Left colon (tissue), 2 donors: ENCODE measurements at places on chromosomes 3 and 15. TPM values are rescaled to one million over a fixed set of nuclear protein-coding genes. Genes with fewer than 3 reads are reported as not detected.

- no peak for DNase-seq
Measured at GRCh38 chr3:127809611-127810010, 12.7 kb downstream of the MGLL start.

The KLHL40 gene
- total RNA-seq, result not detected

DNA sequence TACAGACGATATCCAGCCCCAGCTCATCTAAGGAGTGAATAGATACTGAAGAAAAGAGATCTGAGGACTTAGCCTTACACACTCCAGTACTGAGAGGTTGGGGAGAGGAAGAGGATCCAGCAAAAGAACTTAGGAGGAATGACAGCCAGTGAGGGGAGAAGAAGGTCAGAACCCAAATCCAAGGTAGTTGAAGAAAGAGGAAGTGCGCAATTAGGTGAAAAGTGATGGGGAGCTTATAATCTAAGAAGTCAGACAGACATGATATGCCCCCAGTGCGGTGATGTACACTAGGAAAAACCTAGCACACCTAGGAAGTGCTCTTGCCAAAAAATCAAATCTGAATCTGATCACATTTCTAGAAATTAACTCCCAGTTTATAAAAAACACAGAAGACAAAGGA, 20.6 kb downstream of the ENTPD3 start:
- no peak for DNase-seq

DNA sequence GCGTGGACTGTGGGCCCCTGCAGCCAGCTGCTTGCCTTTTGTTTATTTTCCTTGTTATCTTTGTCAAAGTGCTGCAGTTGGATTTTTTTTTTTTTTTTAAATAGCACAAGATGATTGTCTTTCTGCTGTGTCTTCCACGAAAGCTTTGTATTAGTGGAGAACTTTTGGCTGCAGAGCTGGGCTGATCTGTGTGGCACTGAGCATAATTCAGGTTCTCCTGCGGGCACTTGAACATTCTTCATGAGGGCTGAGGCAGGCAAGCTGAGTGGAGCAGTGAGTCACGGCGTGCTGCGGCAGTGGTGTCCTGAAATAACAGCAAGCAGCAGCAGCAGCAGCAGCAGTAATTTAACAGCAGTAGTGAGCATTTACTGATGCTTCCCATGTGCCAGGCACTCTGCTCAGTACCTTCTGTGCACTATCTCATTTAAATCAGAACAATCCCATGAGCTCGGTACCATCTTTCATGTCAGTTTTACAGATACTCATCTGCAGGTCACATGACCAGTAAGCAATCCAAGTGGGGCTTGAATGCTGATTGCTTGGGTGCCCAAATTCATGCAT, 45.8 kb downstream of the MITF start:
- peak; percentile 67 for DNase-seq

- DNase-seq, result no peak
Measured at GRCh38 chr3:120203016-120203415, 82.0 kb downstream of the GPR156 start.

The FETUB gene
- not detected for total RNA-seq

DNA sequence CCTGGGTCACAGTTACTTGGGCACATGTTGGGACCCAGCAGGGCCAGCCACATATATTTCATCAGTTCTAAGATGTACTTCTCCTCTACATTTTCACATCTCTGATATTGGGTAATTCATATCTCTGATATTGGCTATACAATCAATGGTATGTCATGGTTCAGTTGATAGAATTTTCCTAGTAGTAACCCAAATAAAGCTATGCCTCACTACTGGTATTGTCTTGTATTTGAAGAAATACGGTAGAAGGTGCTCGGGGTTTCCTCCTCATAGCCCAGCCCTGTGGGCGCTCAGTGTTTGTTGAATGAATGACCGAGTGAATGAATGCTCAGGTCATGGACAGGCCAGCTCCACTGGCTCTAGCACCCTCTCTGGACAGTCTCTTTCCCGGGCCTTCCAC, 94.1 kb downstream of the RAB11A start:
- no peak for DNase-seq

The GRK7 gene
- not detected for total RNA-seq

The ATP2C1 gene
- total RNA-seq, result 65.7 TPM

- no peak for DNase-seq
Measured at GRCh38 chr15:28875461-28876000, 10.2 kb upstream of the APBA2 start.

DNA sequence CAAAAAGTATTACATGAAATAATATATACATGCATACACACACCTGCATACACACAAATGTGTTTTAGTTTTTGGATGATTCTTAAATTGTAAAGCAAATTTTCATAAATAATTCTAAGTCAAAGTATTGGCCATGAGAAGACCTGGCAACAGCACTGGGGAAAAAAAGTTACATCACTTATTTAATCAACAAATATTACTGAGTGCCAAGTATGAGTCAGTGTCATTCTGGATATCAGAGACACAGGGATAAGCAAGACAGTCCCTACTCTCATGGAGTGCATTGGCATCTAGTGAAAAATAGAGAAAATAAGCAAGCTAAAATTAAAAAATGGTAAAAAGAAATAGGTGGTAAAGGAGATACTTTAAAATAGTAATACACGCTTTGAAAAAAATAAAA, 29.4 kb upstream of the GUCA1C start:
- no peak for DNase-seq

DNA sequence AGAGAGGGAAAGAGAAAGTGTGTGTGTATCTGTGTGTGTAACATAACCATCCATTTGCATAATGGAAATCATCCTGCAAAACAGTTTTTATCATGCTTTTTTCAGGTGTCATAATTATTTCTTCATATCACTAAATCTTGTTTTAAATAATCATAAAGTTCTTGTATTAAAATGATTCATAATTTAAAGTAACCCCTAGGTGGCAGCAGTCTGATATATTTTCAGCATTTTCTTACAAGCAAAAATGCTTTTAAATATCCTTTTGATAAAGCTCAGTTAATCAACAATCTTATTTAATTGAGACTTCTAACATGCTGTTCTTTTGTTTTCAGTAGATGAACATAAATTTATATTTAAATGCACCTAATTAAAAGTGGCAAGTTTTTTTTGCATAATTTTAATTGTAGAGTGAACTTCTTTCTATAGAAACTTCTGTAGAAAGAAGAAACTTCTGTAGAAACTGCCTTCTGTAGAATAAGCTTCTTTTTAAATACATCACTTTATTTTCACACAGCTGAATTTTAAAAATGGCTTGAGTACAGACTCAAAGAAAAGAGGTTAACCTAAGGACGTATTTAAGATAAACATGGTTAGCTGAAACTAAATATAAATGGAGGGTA, 72.5 kb downstream of the OPA1 start:
- no peak for DNase-seq

DNA sequence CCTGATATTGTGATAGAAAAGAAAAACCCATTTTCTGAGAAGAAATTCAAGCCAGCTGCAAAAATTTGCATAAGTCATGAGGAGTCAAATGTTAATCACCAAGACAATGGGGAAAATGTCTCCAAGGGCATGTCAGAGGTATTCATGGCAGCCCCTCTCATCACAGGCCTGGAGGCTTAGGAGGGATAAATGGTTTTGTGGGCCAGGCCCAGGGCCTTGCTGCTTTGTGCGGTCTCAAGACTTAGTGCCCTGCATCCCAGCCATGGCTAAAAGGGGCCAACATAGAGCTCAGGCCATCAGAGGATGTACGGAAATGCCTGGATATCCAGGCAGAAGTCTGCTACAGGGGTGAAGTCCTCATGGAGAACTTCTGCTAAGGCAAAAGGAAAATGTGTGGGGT, 631.1 kb downstream of the NLGN1 start:
- DNase-seq, result no peak

DNA sequence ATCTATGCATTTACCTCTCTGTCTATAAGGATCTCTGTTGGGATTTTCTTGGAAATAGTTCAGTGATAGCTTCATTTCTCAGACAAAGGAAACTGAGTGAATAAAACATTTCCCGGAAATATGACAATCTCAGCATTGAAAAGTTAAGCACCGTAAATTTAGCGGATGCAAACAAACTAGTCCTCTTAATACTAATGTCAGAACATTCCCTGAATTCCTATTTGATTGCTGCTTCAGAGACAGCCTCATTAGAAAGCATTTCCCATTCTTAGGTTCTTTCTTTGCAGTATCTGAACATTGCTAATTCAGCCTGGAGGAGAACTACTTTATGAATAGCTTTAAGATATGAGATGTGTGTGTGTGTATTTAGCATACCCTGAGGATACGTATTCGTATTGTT, 101.3 kb downstream of the NR2F2 start:
- DNase-seq, result no peak

- DNase-seq, result no peak
Measured at GRCh38 chr15:26096581-26096980, 233.5 kb upstream of the ATP10A start.

The TMEM207 gene
- total RNA-seq, result not detected
